ENCODE measurements at places on chromosomes 16 and 17.

DNA sequence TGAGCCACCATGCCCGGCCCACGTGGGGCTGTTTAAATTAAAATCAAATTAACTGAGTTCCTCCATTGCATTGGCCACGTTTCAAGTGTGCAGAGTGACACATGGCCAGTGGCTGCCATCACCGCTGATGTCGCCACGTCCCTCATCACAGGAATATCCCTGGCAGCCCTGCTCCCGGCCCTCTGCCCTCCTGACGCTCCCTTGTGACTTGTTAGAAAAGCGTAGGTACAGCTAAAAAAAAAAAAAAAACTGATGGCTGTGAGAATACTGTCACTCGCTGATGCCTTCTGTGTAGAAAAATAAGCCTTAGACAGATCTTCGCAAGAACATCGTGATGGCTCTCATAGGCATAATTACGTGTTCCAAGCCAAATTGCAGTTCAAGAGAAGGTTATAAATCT is 21.7 kb downstream of the CARHSP1 start:
- DNase-seq, result peak; percentile 51

GRCh38 chr17:75361996-75362395 is 43.5 kb downstream of the GRB2 start:
- DNase-seq, result no peak

DNA sequence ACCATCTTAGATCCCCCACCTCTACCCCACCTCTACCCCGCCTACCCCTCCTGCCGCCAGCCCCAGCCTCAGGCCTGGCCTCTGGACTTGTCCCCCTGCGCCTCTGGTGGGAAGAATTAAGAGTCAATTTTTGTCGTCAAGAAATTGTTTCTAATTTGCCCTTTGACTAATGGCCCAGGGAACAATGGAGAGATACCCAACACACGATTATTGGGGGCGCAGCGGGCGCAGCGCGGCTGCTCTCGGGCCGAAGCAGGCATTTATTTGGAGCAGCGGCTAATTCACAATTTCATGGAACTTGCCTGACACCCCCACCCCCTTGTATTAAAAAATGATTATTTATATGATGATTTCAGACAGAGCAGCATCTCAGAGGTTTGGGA is 4.4 kb upstream of the BAHCC1 start:
- no peak for DNase-seq

GRCh38 chr16:89178453-89179147 is 7.1 kb downstream of the CDH15 start:
- DNase-seq, result no peak

DNA sequence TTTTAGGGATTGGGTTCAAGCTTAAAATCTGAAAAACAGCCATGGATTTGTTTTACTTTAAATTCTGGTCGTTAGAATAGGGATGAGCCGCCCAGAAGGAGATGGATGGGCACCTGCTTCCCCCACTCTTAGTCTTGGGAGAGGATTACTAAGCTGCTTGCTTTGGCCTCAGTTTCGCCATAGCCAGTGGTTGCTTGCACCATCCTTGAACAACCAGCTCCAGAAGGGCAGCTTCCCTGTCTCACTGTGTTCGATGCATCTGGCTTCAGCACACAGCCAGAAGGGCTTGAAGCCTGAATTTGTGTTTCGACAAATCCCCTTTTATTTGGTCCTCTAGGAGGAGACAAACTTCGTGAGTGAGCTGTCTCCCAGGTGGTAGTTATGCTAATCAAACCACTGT is 7.1 kb downstream of the CYB5D2 start:
- no peak for DNase-seq

- DNase-seq, result peak; percentile 80
Measured at GRCh38 chr17:38898291-38898679, 27.1 kb upstream of the LASP1NB start.

DNA sequence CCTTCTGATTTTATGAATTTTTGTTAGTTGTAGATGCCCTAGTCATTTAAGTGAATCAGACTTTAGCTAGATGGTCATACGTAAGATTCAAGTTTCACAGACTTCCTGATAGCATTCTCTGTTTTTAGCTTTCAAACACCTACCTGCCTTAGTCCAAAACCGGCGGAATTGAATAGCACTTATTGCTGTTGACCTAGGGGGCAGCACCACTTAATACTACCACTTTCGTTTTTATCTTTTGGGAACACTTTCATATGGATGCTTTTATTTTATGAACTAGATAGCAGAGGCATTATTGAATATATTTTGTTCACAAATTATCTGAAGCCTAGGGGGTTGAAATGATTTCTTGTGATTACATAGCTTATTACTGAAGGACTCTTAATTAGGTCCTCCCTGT is 31.5 kb downstream of the TADA2A start:
- no peak for DNase-seq

- DNase-seq, result no peak
Measured at GRCh38 chr16:89522287-89522686, 14.1 kb downstream of the SPG7 start.

DNA sequence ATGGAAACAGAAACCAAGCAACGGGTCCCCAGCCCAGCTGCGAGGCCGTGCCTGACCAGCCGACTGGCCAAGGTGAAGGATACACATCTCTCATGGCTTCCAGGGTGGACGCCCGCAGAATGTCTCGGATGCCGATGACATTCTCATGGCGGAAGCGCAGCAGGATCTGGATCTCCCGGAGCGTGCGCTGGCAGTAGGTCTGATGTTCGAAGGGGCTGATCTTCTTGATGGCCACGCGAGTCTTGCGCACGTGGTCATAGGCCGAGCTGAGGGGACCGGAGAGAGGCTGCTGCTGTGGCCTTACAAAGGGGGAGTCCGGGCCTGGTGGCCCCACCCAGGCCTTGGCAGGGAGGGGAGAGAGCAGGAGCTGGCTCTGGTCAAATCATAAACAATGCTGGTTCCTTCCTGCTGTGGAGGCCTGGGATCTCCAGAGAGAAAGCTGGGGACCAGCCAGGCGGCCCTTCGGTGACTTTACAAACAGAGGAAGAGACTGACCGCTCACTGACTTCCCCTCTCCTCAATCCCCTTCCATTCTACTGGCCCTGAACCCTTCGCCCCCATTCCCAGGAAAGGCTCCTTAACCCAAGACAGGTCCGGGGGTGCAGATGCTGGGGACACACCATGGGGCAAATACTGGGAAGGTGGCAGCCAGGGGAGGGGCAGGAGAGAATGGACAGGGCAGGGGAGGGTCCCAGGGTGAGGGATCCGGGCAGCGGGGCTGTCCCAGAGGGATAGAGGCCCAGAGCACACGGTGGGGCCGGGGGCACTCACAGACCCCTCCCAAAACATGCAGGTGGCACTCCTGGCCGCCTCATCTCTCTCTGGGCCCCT is 1.1 kb downstream of the MAPK3 start:
- peak; percentile 88 for DNase-seq

DNA sequence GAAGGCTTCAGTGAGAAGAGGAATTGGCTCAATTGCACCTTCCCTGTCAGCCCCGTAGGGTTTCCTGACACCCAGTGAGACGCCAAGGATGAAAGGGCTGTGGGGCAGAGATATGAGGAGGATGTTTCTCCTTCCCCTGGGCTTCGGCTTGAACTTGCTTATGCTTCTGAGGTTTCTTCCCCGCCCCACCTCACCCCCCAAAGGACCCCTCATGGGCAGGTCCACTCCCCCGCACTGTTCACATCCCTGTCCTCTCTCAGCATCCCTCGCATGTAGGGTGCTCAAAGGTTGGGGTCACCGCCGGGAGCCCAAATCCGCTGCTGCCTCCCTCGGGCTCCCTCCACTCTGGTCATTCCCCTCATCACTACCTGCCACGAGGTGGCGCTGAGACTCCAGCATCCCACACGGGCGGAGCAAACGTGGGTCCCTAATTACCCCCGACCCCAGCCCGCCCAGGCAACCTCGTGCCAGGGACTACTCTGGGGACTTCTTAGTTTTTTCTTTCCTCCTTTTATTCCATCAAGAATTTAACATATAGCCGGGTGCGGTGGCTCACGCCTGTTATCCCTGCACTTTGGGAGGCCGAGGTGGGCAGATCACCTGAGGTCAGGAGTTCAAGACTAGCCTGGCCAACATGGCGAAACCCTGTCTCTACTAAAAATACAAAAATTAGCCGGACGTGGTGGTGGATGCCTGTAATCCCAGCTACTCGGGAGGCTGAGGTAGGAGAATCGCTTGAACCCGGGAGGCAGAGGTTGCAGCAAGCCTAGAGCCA is 3.3 kb upstream of the TRARG1 start:
- DNase-seq, result peak; percentile 89

- no peak for DNase-seq
Measured at GRCh38 chr17:21814776-21815175, 122.5 kb downstream of the KCNJ18 start.

GRCh38 chr16:5374184-5374583 is 276.6 kb upstream of the EEF2KMT start:
- DNase-seq, result no peak

DNA sequence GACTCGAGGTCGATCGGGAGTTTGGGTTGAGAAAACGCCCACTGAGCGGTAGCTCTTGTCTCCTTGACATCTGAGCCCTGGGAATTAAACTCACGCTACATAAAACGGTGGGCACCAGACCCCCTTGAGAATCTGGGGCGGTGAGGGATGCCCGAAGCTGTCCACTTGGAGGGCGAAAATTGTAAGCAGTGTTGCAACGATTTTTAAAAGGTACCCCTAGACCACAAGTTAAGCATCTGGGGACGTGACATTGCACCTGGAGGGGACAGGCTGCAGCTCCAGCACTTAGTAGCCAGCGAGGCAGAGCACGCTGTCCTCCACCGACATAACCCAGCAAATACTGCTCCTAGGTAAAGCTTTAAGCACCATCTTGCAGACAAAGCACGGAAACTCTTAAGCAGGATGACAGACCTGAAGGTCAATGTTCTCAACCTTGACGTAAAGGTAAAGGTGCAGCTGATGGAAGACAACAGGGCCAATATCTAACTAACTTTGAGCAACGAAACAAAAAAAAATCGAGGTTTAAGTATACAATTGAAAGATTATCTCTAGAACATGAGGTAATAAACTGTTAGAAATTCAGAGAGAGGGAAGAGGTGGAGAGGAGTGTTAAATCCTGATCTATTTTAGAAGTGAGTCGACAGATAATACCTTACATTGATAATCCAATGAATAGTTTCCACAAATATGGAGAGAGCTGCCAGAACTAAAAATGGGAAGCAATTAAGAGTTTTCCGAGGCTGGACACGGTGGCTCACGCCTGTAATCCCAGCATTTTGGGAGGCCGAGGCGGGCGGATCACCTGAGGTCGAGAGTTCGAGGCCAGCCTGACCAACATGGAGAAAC is 921 bp upstream of the CDR2 start:
- DNase-seq, result no peak

GRCh38 chr17:68325961-68326360 is 34.7 kb downstream of the ARSG start:
- DNase-seq, result no peak

GRCh38 chr16:20899477-20900298 is 470 bp downstream of the DCUN1D3 start:
- DNase-seq, result peak; percentile 87

GRCh38 chr16:23827057-23827456 is 8.7 kb upstream of the PRKCB start:
- DNase-seq, result no peak

All from spleen (tissue), 13 donors.